ENCODE measurements at places on chromosomes 1 and 21.

DNA sequence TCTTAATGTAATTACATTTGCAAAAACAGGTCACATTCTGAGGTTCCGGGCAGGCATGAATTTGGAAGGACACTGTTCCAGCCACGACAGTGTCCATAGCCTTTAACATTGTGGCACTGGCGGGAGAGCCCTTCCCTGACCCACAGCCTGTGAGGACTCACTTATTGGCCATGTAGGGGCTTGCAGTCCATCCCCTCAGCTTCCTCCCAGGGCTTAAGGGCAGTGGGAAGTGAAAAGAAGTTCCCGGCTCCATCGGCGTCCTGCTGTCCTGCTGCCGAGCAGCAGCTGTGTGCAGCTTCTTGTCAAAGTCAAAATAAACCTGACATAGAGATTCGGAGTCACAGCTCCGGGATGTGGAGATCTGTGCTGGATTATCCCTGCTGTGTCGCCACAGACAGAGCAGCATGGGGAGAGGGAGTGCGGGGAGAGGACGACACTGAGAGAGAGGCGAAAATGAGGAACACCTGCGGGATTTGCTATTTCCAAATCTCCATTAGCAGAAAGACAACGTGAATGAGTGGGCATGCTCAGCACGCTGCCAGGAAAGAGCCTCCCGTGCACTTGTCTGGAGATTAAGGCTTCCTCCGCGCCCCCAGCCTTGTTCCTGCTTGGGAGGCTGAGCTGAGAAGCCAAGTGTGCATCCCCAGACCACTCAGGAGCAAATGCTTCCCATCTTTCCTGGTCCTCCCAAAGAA is 260.3 kb downstream of the ASTN1 start:
- DNase-seq = no peak

DNA sequence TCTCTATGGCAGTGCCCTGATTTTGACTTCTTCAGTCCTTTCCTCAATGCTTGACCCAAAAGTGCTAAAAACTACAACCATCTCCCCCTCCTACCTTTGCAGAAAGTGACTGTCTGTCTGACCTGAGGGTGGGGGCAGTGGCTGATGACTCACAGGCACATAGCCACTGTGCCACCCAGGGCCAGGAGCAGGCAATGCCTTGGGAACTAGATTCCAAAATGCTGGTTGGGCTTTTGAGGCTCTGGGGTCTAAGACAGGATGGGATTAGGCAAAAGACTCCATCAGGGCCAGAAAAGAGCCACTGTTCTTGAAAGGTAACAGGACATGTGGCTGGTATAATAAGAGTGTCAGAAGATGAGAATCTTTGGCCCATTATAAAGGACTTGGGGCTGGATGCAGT is 129.5 kb upstream of the KIAA0040 start:
- no peak for DNase-seq

- no peak for DNase-seq
Observed at GRCh38 chr1:180912211-180912800, 391 bp upstream of the KIAA1614 start.

DNA sequence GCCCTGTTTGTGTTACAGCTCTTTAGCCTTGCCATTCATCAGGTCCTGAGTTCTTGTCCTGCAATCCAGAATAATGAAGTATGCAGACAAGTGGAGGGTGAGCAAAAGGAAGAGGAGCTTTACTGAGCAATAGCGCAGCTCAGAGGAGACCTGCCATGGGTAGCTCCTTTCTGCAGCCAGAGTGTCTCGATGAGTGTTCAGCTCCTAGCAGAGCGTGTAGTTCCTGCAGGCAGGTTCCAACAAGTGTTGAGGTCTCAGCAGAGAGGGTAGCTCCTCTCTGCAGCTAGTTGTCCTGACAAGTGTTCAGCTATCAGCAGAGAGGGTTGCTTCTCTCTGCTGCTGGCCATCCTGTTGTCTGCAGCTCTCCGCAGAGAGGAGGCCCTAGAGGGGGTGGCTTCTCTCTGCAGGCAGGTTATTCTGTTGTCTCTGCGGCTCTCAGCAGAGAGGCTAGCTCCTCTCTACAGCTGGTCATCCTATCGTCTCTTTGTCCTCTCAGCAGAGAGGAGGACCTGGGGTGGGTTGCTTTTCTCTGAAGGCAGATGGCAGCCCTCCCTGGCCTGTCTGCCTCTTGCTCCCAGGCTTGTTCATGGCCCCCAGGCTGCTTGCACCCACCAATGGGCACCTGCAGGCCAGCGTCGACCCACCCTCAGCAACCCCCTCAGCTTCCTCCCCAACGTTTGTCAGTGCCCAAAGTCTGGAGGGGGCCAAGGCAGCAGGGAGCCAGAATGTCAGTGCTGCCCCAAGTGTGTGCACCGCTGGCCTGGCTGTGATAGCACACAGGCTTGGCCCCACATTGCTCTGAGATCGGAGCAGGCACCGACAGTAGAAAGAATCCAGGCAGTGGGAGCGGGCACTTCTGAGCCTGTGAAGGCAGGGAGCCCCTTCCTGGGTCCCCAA is 112.5 kb upstream of the RUNX3 start:
- DNase-seq = no peak

DNA sequence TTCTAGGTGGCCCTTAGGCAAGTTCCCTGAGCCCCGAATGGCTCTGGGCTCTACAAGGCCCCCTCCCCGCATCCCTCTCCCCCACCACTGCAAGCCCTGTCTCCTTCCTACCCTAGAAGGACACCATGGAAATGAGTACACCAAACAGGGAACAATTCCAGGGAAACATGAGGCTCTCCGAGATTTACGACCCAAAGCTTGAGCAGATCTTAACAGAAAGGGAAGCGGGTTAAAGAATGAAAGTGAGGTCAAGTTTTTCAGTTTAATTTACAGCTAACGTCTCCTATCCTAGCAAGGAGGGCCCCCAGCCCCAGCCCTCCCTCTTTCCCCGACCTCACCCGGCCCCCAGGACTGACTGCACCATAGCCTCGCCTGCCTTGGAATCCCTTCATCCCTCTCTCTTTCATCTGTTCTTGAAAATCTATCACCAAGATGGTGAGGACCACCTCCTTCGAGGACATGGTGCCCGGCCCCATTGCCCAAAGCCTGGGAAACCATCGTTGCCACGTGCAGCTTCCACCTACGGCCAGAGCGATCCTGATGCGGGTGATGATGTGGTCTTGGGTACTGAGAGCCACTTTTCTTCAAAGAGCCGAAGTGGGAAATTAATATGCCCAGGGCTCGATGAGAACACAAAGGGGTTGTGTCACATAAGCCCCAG is 30.5 kb downstream of the SIM2 start:
- no peak for DNase-seq

DNA sequence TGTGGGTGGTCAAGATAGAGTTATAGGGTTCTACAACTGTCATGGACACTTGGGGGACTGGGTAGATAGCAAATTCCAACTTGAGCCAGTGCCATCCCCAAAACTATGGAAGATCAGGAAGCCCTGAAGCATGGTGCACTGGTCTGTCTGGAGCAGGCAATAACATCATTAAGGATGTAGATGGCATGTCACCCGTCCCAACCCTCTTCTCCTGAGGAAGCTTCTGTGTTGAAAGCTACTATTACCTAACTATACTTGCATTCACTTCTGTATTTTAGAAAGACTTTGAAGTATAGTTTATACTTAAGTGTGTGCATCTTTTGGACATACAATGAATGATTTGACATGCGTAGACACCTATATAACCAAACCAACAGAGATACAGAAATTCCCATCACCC is 32.9 kb downstream of the RABIF start:
- no peak for DNase-seq

DNA sequence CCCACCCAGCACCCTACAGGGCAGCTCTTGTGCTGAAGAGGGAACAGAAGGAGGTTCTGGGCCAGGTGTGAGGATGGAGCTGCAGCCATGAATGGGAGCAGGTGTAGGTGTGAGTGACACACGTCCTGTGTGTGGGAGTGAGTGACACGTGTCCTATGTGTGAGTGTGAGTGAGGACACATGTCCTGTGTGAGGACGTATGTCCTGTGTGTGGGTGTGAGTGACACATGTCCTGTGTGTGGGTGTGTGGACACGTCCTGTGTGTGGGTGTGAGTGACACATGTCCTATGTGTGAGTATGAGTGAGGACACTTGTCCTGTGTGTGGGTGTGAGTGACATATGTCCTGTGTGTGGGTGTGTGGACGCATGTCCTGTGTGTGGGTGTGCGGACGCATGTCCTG is 26.4 kb downstream of the MEGF6 start:
- no peak for DNase-seq

GRCh38 chr1:248359415-248359814 is 2.0 kb upstream of the OR2T4 start:
- no peak for DNase-seq

- DNase-seq = peak; percentile 46
Observed at GRCh38 chr21:45132841-45133573, 58.6 kb downstream of the ADARB1 start.

DNA sequence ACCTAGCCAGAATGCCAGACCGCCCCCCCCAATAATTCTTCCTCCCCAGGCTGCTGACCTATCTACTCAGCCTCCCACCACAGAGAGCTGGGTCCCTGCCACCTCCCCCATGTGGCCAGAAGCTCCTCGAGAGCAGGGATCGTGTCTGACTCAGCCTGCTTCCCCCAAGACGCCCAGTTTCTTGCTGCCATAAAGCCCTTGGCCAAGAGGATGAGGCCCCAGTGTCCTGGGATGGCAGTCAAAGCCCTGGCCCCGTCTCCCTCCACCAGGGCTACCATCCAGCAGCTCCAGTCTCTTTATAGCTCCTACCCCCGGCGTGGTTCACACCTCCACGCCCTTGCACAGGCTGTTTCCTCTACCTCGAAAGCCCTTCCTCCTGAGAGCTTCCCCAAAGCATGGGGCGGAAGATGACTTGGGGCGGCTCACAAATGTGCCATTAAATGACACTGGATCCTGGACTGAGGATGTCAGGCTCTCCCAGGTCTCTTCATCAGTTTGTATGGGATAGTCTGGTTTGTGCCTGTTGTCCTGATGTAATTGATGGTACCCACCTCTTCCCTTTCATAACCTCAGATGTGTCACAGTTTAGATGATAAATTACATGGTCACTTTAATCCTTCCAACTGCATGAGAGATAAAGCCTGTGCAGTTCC is 13.2 kb downstream of the ADGRB2 start:
- DNase-seq = no peak

DNA sequence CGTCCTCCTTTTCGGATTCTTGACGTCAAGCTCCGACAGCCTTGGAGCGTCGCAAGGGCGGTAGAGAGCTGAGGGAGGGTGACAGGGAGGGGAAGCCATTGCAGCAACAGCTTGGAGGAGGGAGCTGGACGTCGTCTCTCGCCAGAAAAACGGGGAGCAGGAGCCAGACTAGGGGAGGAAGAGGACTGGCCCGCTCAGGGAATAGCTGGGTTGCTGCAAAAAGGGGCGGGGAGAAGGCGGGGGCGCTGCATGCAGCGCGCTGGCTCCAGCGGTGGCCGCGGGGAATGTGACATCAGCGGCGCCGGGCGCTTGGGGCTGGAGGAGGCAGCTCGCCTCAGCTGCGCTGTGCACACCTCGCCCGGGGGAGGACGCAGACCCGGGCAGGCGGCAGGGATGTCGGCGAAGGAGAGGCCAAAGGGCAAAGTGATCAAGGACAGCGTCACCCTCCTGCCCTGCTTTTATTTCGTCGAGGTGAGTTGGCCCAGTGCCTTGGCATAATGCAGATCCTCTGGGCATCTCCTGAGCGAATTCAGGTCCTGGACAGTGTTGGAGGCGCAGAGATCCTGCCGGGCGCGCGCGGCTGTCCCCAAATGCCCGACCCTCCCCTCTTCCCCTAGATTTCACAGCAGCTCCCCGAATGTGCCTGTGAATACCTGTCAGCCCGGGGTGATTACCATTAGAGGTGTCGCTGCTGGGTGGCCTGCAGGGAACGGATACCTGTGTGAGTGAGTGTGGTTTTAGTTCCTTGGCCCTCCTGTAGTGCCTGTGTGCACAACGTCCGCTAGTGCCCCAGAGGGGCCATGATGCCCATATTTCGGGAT is at the start of gene PLPPR4:
Gene PLPPR4, plus strand, starts transcription at position 292 of the 821 bp plus-strand sequence. Its CDS starts 102 bp downstream, at position 394.
- DNase-seq = peak; percentile 50

GRCh38 chr21:35178827-35179226 is 129.7 kb upstream of the RUNX1 start:
- DNase-seq = no peak

GRCh38 chr1:11781297-11781696 is 19.3 kb downstream of the C1orf167 start:
- DNase-seq = no peak

GRCh38 chr1:2415337-2415736 is 3.0 kb upstream of the PEX10 start:
- no peak for DNase-seq

DNA sequence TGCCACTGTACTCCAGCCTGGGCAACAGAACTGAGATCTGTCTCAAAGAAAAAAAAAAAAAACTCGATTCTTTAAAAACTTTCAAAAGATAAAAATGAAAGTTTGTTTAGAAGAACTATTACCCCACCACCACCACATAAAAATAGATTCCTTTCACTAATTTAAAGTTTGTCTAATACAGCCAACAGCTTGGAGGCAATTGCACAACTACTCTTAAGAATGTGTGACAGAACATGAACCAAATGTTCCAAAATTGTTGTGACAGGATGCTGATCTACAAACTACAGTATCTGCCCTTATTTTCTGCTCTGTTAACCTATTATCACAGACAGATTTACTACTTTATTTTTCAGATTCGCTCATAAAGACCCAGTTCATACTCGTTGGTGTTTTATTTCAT is 5.5 kb upstream of the TGFBR3 start:
- DNase-seq = no peak

DNA sequence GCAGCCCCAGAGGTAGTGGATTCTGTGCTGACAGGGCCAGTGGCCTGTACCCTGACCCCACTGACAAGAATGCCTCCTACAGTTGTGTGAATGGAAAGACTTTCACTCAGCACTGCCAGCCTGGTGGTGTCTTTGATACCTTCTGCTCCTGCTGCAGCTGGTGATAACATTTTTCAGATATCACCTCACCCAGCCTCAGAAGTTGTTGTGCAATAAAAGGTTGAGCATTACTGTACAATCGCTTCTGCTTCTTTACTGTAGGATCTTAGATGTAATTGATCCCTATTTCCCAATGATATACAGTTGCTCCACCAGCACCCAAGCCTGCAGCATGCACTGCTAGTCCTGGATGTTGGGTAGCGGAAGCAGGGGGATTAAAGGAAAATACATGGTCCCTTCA is 4.8 kb upstream of the CHIA start:
- no peak for DNase-seq

DNA sequence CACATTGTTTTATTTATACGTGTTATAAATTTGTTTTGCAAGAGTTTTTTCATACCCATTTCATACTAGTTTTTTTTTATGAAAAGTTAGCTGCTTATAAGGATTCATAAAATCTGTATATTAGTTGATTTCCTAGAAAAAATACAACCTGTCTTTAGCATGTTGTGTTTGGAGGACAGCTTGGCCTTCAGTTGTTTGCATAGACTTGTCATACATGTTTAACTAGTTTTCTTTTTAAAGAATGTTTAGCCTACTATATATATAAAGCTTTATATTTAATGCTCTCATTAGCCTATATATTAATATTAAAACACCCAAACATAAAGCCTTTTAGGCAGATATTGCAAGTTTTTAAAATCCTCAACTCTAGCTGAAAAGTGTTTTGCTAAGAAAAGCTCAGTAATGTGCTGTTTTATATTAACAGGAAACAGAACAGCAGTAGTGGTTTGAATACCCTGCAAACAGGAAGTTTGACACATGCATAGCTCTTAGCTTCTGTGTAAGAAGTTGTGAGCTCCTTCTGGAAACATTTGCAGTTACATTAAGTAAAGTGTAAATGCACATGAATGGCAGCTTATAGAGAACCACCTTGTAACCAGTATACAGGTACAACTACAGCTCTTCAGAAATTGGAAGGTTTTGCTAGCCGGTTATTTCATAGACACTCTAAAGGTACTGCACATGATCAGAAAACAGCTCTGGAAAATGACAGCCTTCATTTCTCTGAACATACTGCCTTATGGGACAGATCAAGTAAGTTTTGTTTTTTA is at the start of gene PRKACB:
Gene PRKACB, plus strand, starts transcription at position 476 of the 770 bp plus-strand sequence. Its CDS starts 91 bp downstream, at position 567.
- DNase-seq = no peak

- no peak for DNase-seq
Observed at GRCh38 chr1:162855461-162856150, 5.4 kb downstream of the CCDC190 start.
